Stimulated activated CD4-positive, alpha-beta T cell treated with anti-CD3 and anti-CD28 coated beads, Interleukin-4, amount 100 ng/mL, for 4 hours (primary cell): ENCODE measurements at places on chromosomes 12 and 14.

GRCh38 chr14:44995770-44996294 lies 33.8 kb downstream of the TOGARAM1 start:
- no peak for DNase-seq

GRCh38 chr14:95197551-95197950 lies 40.2 kb upstream of the DICER1 start:
- DNase-seq: no peak

DNA sequence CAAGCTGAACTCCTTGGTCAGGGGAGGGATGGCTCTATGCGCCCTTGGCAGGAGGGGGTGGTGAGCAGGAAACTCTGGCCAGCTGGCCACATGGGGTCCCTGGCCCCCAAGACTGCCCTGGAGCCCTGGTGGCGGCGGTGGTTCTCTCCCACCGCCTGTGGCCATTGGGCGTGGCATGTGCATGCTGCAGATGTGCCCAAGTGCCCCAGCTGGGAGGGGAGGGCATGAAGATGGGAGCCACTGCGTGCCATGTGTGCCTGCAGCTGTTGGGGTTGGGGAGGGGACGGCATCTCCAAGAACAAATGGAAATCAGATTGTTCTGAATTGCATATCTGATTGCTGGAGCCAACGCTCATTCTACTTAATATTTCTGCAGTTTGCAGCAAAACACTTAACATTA lies 115.7 kb upstream of the IGF1 start:
- no peak for DNase-seq

GRCh38 chr12:16573398-16574077 lies 32.4 kb downstream of the LMO3 start:
- DNase-seq: no peak

GRCh38 chr14:25394356-25394755 lies 344.4 kb upstream of the STXBP6 start:
- no peak for DNase-seq

DNA sequence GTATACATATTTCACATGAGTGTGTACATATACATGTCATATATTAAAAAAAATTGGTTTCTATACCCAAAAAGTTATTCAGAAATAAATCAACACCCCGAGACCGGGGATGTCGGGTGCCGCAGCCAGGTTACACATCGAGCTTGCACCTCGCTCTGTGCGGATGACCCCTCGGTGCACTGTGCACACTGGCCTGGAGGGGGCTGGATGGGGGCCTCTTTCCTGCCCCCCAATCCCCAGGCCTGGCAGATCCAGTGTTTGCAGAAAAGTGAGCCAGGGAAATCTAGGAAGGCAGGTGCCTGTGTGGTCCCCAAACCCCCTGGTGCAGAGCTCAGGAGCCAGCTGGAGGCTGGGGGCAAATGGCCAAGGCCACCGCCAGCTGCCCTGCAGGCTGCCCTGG lies 27.1 kb upstream of the GPR68 start:
- DNase-seq: no peak

DNA sequence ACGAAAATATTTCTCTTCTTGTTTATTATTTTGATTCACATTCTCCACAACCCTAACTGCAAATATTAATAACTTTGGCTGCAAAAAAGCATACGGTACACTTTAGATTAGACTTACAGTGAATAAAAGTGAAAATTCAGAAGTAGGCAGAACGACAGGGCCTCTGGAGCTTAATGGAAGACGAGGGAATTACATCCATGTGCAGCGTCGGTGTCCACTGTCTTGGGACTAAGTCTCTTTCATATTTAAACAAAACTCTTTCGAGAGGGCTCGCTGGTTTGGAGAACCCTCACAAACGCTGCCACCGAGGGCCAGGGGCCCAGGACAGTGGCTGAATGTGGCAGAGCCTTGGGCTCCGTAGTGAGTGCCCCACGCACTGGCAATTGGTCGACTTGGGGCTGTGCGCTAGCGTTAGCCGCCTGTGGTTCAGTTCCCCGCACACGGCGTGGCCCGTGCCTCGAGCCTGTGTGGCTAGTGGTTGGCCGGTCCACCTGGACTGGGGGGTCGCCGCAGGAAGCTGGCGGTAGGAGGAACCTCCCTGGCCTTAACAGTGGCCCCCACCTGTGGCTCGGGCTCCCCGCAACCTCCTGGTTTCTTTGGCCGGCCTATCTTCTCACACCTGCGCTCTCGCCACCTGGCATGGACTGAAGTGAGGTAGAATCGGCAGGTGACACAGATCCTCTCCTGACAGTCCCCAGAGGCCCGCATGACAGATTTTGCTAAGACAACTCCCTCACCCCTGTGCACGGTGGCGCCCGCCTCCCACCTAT lies 739 bp upstream of the PAX9 start:
- DNase-seq: no peak

DNA sequence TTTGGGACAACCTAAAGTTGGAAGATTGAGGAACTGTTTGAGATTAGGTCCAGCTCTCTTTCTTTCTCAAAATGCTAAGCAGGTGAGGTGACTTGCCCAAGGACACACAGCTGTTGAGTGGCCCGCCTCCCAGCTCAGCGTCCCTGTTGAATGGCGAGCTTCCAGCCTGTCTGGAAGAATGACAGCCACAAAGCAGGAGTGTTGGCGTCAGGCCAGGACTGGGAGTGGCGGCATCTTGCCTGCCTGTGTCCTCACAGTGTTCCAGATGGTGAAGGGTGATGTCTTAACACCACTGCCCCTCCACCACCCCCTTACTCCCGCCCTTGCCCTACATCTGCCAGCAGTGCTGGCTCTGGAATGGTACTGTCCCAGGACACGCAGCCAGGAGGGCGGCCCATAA lies 4.4 kb upstream of the CEBPE start:
- no peak for DNase-seq

GRCh38 chr12:57124261-57124877 lies 3.9 kb upstream of the LRP1 start:
- DNase-seq: peak; percentile 69

DNA sequence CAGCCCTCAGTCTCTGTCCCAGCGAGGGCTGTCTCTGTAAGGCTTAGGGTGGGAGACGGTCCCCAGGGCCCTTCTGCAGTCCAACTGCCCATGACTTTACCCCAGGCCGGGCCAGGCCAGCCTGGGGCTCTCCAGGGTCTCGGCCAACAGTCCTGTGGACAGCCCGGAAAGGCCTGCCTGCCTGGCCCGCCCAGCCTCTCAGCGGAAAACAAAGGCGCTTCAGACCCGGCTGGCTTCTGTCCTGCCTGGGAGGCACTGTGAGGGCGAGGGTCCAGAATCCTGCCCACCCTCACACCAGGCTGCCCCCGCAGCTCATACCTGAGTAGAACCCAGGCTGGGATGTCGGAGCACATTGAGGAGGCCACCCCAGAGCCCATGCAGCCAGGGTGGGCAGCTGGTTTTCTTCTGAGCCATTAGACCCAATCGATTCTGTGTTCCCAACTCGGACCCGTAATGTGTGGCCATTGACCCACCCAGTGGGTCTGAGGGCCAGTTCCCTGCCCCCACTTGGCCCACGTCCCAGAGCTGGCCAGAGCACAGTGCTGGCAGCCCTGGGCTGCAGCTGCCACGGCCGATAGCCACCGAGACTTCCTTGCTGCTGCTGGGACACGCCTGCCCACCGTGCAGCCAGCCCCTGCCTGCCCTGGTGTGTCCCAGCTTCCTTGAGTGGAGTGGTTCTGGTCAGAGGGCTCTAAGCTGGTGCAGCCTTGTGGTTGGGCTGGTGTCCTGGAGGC lies 1.6 kb downstream of the CRIP2 start:
- DNase-seq: no peak

DNA sequence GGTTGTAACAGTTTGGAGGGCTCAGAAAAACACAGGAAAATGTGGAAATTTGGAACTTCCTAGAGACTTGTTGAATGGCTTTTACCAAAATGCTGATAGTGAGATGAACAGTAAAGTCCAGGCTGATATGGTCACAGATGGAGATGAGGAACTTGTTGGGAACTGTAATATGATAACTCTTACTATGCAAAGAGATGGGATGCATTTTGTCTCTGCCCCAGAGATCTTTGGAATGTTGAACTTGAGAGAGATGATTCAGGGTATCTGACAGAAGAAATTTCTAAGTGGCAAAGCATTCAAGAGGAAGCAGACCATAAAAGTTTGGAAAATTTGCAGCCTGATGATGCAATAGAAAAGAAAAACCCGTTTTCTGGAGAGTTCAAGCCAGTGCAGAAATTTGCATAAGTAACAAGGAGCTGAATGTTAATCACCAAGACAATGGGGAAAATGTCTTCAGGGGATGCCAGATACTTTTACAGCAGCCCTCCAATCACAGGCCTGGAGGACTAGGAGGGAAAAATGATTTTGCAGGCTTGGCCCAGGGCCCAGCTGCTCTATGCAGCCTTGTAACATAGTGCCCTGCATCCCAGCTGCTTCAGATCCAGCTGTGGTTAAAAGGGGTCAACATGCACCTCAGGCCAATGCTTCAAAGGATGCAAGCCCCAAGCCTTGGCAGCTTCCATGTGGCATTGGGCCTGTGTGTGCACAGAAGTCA lies 572.7 kb upstream of the ATP2B1 start:
- no peak for DNase-seq

GRCh38 chr12:131622422-131622955 lies 88.4 kb upstream of the SFSWAP start:
- no peak for DNase-seq

GRCh38 chr14:105582639-105583038 lies 56.3 kb downstream of the TMEM121 start:
- DNase-seq: no peak

DNA sequence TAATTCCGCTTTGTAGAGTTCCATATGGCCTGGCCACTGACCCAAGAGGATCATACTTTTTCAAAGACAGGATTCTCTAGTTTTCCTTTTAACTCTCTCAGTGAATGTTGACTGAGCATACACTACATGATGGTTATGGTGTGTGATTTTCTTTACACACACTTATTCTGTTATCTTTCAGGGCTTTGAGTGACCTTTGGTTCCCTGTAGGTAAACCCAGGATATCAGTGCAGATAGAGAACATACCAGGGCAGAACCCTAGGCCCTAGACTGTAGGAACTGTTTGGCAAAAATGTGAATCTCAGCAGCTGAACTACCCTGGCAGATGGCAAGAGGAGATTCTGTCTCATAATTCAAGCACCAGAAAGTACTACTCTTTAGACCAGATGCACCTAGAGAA lies 159.6 kb downstream of the KCNA5 start:
- no peak for DNase-seq

DNA sequence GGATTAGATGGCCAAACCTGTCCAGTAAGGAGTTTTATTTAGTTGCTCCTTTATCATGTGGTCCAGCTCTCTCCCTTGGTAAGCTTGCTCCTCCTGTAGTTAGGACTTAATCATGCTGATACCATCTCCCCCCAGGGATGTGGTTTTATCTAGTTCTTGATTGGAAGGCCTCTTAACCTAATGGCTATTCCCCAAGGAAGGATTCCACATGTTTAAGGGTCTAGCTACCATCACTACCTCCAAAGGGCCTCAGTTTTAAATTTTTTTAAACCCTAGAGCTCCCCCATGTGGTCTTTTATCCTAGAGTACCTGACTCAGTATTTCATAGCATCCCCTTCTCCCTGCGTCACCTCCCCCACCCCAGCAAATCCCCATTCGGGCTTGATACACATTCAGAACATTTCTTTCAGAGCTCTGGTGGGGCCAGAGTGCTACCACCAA lies 22.5 kb downstream of the MAP3K12 start:
- DNase-seq: no peak

GRCh38 chr14:36935976-36936678 lies 236.3 kb downstream of the SLC25A21 start:
- DNase-seq: no peak

- no peak for DNase-seq
Measured at GRCh38 chr14:69464829-69465228, 19.7 kb upstream of the PLEKHD1 start.

DNA sequence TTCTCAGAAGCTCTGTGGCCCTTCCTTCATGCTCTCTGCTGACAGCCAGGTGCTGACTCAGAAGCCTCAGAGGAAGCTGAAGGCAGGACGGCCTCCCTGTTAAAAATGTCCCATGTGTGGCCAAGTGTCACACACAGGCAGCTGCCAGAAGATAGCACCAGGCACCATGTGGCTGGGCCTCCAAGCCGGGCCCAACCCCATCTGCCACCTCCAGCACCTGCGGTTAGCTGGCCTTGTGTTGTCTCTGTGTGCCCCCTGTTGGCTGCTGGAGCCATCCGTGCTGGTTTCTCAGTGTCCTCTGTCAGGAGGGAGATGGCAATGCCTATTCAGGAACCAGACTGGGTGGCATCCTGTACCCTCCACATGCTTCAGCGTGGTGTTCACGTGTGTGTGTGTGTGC lies 63.2 kb downstream of the TSPAN11 start:
- DNase-seq: no peak

- no peak for DNase-seq
Measured at GRCh38 chr14:71783786-71784185, 148.4 kb upstream of the RGS6 start.

DNA sequence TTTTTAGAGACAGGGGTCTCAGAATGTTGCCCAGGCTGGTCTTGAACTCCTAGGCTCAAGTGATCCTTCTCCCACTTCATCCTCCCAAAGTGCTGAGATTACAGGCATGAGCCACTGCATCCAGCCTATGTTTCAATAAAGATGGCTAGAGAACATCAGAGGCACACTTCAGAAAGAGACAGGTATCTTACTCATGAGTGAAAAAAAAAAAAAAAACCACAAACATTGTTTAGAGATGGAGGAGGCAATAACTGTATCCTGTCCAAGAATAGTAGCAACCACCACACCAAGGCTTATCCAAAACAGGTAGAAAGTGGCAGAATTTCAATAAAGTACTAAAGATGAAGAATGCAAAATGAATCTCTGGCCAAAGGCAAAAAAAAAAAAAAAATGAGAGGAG lies 30.3 kb downstream of the EEA1 start:
- DNase-seq: no peak

DNA sequence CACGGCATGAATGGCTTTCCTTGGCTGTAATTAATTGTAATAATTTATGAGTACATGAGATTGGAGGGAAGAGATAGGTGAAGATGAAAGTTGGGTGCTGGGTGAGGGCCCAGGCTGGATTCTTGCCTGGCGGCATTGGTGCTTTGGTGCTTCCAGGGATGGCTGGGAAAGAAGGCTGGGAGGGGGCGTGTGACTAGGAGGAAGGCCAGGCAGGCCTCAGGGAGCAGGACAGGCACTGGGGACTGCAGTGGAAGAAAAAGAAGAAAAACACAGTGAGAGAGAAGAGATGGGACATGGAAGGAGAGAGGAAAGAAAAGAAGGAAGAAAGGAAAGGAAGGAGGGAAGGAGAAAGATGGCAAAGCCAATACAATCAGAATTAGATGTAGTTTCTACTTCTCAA lies 3.7 kb downstream of the HOXC9 start:
- DNase-seq: no peak

GRCh38 chr14:92984896-92985295 lies 61.9 kb downstream of the CHGA start:
- DNase-seq: no peak

DNA sequence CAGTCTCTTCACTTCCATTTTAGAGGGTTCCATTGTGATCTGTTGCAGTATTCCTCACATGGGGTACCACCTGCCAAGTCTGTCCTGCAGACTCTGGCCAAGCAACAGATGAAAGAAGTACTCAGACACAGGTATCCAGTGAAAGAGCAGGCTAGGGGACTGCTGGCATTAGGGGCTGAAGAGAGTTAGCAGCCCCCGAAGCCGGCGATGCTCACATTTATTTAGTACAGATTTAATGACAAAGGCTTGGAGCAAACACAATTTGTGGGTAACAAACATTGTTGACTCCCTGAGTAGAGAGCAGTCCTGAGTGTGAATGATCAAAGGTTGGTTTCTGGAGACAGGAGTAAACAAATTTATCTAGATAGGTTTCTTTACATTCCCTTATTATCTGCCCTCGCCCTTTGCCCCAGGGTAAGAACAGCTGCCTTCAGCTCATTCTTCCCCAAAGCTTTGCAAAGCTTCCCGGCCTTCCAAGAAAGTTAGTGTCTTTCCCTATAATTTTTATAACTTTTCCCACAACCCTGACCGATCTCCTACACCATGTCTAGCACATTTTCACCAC lies 144.8 kb downstream of the TMEM117 start:
- DNase-seq: no peak

- peak; percentile 24 for DNase-seq
Measured at GRCh38 chr12:68374307-68374982, 42.3 kb upstream of the MDM1 start.
